ENCODE measurements at places on chromosomes 1 and 21.

- no peak for DNase-seq
Observed at GRCh38 chr1:71087060-71087459, 6.2 kb upstream of the ZRANB2 start.

DNA sequence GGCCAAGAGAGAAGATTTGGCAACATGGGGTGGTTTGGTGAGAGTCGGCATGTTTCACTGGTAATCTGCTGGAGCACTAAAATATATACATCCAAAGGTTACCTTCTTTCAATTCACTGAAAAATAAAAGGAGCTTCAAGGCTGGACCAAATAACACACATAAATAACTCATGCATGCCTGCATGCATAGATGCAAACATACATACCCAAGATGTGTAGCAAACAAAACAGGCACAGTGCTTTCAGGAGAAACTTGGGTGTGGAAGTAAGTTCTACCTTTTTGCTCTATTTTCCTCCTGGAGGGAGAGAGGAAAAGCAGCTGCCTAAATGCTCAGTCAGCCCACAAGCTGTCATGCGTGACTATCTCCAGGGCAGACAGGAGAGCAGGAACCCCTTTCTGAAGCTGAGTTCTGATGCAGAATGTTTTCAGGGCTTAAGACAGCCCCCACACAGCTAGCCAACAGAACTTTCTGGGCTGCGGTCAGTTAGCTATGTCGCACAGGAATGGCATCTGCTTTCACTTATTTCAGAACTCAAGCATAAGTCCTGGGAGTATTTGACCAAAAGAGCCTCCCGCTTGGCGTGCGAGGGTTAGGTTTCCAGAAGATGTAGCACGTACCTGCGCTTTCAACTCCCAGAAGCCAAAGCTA is 166.2 kb downstream of the TOMM20 start:
- peak; percentile 69 for DNase-seq

- DNase-seq = no peak
Observed at GRCh38 chr21:45386728-45387371, 18.1 kb upstream of the COL18A1 start.

- no peak for DNase-seq
Observed at GRCh38 chr1:11898831-11899467, 27.3 kb downstream of the KIAA2013 start.

DNA sequence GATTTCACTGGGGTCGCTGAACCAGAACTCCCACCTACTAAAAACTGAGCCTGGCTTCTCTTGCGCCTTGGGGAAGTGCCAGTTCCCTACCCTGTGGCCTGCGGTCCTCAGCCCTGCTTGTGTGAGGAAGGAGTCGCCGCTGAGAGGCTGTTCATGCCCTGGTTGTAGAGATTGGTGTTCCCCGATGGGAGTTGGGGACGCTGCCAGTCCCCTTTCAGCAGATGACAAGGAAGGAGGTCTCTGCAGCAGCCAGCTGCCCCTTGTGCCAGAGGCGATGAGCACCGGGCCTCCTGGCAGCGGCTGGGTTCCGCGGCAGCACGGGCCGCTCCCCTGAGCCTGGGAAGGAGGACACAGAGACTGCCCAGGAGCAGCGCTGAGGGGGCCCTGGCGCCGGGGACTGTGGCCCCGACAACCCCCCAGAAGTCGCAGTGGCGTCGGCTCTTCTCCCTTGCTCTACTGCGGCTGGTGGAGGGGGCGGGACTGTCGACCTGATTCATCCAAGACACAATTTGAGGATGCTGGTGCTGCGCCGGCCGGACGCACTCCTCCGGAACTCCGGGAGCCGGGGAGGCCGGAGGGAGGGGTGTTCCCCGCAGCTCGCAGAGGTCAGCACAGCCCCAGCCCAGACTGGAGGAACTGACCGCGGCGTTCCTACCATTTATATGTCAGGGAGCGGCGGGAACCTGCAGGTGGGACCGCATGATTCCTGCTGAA is 12.0 kb upstream of the ADORA3 start:
- DNase-seq = no peak

GRCh38 chr1:192488058-192488457 is 87.5 kb upstream of the RGS1 start:
- no peak for DNase-seq

GRCh38 chr1:156155756-156156510 is 2.5 kb downstream of the SEMA4A start:
- DNase-seq = no peak

GRCh38 chr1:152902636-152903035 is 5.7 kb upstream of the IVL start:
- no peak for DNase-seq

DNA sequence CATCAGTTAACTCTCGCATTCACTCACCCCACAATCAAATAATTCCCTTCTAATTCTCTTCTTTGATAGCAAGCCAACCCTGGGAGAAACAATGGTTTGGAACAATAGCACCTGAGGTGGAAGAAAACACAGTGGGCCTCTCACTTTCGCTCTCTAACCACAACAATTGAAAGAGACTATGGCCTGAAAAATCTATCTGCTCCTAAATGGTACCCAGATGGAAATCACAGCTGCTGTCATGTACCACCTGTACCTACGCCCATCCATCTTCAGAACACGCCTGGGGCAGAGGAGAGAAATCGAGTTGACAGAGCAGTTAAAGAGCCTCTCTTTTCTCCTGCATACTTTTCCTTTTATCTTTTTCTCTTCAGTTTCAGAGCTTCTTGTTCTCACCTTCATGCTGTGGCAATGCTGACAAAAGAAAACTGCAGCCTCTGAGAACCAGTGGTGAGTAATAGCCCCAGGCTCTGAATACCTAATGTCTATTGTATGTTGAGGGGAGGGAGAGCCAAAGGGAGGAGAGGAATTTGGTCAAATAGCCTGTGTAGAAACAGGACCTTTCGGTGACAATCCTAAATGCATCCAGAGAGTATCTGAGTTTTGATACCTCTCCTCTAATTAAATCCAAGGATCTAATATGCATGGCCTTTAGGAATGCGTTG is 57.7 kb downstream of the ZC3H11B start:
- no peak for DNase-seq

GRCh38 chr1:1333551-1334241 is 2.6 kb downstream of the TAS1R3 start:
- DNase-seq = no peak

GRCh38 chr21:39217356-39218081 is 34.3 kb upstream of the PSMG1 start:
- no peak for DNase-seq

DNA sequence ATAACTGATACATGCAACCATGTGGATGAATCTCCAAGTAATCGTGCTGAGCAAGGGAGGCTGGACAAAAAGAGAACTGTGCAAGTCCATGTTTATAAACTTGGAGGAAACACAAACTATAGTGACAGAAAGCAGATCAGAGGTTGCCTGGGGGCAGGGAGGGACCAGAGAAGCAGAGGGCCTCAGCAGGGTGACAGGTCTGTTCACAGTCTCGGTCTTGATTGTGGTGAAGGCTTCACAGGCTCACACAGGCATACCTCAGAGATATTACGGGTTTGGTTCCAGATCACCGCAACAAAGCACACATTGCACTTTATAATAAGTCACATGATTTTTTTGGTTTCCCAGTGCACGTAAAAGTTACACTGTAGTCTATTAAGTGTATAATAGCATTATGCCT is 28.5 kb downstream of the ACOT7 start:
- DNase-seq = no peak

GRCh38 chr1:83689921-83690868 is 308.7 kb downstream of the TTLL7 start:
- no peak for DNase-seq

DNA sequence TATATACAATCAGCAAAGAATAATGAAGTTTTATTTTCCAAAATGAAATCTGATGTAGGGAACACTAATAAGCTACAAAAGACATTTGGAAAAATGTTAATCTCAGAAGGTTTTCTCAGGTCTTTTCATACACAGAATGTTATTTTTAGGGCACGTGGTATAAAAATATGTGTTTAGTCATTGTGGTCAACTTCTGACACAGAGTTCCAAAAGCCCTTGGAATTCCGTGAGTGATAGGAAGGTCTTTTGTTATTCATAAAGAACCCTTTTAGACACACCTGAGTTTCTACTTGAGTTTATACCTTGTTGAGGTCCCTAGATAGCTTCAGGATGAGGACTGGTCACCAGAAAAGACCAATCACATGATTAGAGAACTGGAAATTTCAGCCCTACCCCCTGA is 277.6 kb upstream of the NCAM2 start:
- DNase-seq = no peak

- DNase-seq = no peak
Observed at GRCh38 chr1:20604678-20605077, 15.8 kb downstream of the CDA start.

DNA sequence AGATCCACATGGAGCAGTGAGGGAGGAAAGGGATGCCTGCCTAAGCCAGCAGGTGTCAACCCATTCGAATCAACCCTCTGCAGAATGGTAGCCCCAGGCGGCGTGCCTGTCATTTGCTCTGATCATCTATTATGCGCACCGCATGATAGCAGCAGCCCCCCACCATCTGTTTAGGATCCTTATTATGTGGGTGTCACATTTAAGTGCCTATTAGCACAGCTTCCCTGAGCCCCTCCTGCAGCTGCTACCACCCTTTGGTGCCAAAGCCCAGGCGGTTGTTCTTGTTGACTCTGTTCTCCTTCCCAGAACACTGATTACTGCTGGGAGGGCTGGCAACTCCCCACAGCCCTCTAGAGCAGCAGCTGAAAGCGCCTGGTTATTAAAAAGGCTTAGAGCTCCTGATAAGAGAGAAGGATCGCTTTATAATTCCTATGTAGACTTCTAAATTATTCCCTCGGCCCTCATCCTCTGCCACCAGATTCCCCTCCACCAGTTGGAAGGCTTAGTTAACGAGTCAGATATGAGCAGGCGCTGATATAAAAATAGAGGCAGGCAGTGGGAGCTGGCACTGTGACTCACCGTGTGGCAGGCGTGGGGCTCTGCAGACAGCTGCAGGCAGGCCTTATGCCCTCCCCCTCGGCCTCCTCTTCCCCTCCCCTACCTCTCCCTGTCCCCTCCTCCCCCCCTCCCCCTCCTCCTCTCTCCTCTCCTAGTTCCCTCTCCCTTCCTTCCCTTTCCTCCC is 23.0 kb downstream of the ACTA1 start:
- DNase-seq = no peak

GRCh38 chr1:79716447-79716846 is 709.9 kb upstream of the ADGRL4 start:
- DNase-seq = no peak

GRCh38 chr1:221514806-221515205 is 227.1 kb downstream of the DUSP10 start:
- DNase-seq = no peak

DNA sequence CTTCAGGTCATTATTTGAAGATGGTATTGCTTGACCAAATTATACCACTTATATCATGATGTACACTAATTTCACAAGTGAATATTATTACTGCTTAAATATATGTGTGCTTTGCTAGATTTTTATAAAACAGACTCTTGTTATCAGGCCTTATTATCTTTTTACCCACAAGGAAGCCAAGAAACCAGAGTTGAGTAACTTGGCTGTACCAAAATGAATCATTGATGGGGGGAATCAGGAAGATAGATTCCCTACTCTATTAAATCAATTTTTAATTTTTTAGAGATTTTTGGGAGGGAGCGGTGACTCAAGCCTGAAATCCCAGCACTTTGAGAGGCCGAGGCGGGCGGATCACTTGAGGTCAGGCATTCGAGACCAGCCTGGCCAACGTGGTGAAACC is 16.0 kb upstream of the SCCPDH start:
- no peak for DNase-seq

- DNase-seq = no peak
Observed at GRCh38 chr1:88737338-88737927, 53.4 kb downstream of the PKN2 start.

- DNase-seq = no peak
Observed at GRCh38 chr1:220575718-220576497, 48.0 kb downstream of the MARK1 start.

Data from stimulated activated effector memory CD8-positive, alpha-beta T cell treated with anti-CD3 and anti-CD28 coated beads, Interleukin-12 subunit alpha, Interleukin-12 subunit beta, amount 100 ng/mL, for 72 hours (primary cell).